Panc1 (cell line): ENCODE measurements at places on chromosomes 4 and X. TPM values are rescaled to one million over a fixed set of nuclear protein-coding genes. Genes with fewer than 3 reads are reported as not detected.

DNA sequence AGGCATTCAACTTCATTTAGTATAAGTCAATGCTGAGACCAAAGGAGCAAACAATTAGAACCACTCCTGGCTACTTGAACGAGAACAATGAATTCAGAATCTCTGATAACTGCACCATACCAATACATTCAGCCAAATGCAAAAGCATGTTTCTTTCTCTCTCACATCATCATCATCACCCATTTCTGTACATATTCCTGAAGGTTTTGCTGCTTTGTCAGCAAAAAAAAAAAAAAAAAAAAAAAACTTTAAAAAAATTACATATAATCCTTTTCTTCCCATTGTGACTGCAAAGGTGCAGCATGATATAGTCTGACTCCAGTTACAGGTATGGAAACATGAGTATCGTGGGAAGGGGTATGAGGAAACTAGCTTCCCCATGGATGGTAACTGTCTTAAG, 35.6 kb downstream of the FBXW7 start:
- H3K4me1 ChIP-seq = no peaks in the 10 kb centered on the region; the same call in 1 of the 2 replicates
- H3K36me3 ChIP-seq = no peaks in the 10 kb centered on the region
- H3K27ac ChIP-seq = no peak overlapping the region
- no peak for DNase-seq
- no peaks in the 10 kb centered on the region for H3K27me3 ChIP-seq

GRCh38 chrX:116172976-116173375, 2.4 kb downstream of the AGTR2 start:
- no peak overlapping the region for H3K27ac ChIP-seq
- no peaks in the 10 kb centered on the region for H3K27me3 ChIP-seq
- no peak overlapping the region for H3K4me3 ChIP-seq
- DNase-seq = no peak
- H3K4me1 ChIP-seq = no peaks in the 10 kb centered on the region

DNA sequence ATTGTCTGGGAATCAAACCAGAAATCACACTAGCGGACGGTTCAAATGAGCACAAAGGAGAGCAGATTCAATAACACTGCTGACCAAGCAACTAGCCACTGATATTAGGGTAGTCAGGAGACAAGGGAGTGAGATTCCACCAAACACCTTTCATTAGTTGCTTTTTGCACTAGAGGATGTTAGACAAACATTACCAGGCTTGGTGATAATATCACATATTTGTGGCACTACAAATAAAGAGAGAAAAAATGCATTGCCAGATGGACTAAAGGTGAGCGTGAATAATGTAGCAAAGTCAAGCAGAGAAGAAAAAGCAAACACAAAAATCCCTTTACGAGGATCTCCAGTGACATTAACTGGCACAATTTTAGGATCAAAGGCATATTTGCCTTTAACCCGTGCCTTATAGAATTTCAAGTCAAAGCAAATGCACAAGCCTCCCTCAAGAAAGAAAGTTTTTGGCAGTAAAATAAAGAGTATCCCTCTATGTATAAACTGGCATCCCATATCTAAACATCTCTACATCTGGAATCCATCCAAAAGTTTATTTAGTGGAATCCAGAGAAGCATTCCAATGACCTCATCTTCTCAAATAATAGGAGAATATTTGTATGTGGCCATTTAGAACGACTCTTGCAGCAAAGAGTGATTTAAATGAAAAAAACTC, 290.9 kb downstream of the KCTD8 start:
- DNase-seq = no peak
- H3K27ac ChIP-seq = no peak overlapping the region
- H3K4me3 ChIP-seq = no peak overlapping the region
- no peaks in the 10 kb centered on the region for H3K4me1 ChIP-seq
- no peaks in the 10 kb centered on the region for H3K27me3 ChIP-seq
- no peaks in the 10 kb centered on the region for H3K36me3 ChIP-seq

- H3K4me3 ChIP-seq = no peak overlapping the region
- H3K27ac ChIP-seq = no peak overlapping the region
These were observed 7.5 kb upstream of the PDLIM3 start for GRCh38 chr4:185542626-185543315.

The SMIM31 gene
- total RNA-seq = not detected

- no peak overlapping the region for H3K27ac ChIP-seq
- no peaks in the 10 kb centered on the region for H3K27me3 ChIP-seq
- no peaks in the 10 kb centered on the region for H3K36me3 ChIP-seq
- DNase-seq = no peak
These were observed 29.9 kb downstream of the C4orf51 start for GRCh38 chr4:145709843-145710242.

The BANK1 gene
- total RNA-seq = 3.3 TPM

- peaks cover 7% of the 10 kb centered on the region; the same call in 1 of the 2 replicates for H3K4me1 ChIP-seq
- no peak for DNase-seq
- H3K27ac ChIP-seq = peak overlapping the region; percentile 67
- no peaks in the 10 kb centered on the region for H3K27me3 ChIP-seq
These were observed 934 bp downstream of the ZNF41 start for GRCh38 chrX:47482065-47482511.

DNA sequence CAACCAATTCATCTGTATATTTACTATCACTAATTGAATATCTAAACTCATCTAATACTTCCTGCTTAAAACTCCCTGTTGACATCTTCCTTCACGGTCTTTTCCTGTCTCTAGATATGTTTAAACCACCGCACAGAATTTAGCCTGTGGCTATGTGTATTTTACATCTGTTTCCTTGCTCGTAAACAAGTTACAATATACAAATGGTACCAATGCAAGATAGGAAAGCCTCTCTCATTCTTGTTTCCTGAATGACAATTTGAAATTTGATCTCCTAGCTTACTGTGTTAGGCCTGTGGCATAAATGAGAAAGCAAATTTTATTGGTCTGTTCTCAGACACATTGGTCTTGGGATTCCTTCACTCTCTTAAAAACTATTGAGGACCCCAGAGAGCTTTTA, 89.7 kb upstream of the PCDH7 start:
- H3K27ac ChIP-seq = no peak overlapping the region
- no peak for DNase-seq
- H3K4me1 ChIP-seq = no peaks in the 10 kb centered on the region
- no peaks in the 10 kb centered on the region for H3K27me3 ChIP-seq
- no peaks in the 10 kb centered on the region for H3K36me3 ChIP-seq

DNA sequence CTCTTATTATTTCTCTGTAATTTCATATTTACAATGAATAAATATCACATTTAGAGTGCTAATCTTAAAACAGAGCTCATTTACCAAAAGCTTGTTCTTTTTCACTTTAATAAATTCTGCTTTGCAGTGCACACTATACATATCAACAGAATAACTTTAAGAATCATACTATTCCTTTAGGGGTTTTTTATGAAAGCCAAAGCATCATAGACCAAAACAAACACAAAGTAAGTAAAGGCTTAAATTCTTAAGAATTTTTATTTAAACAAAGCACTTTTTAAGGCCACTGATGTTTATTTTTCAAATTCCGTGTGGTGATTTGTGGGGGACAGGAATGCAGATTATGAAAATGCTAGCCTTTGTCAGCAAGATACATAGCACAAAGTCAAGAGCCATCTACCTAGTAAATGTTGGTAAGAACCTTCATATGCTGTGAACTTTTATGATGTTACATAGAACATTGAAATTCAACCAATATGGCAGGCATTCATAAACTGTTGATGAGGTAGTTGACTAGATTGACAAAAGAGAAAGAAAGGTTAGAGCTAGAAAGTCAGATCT, 17.8 kb downstream of the TIGD2 start:
- H3K36me3 ChIP-seq = no peaks in the 10 kb centered on the region
- DNase-seq = no peak
- no peaks in the 10 kb centered on the region for H3K4me1 ChIP-seq
- H3K4me3 ChIP-seq = no peak overlapping the region

DNA sequence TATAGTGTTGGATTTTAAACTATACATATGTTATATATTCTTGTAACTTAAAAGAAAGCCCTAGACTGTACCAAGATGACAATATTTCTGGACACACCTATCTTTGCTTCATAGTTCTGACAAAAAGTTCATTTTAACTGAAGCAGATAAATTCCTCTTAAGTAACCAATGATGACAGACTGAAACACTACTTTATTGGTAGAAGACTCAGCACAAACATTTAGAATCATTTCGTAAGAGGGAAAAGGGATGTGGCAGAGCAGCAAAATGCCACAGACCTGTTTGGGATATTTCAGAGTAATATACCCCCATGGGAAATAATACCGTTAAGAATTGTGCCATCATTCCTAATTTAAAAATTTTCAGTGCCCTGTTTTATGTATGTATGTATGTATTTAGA, 56.2 kb downstream of the APOO start:
- no peak overlapping the region for H3K4me3 ChIP-seq
- DNase-seq = no peak
- H3K4me1 ChIP-seq = no peaks in the 10 kb centered on the region
- no peak overlapping the region for H3K27ac ChIP-seq
- no peaks in the 10 kb centered on the region for H3K36me3 ChIP-seq

DNA sequence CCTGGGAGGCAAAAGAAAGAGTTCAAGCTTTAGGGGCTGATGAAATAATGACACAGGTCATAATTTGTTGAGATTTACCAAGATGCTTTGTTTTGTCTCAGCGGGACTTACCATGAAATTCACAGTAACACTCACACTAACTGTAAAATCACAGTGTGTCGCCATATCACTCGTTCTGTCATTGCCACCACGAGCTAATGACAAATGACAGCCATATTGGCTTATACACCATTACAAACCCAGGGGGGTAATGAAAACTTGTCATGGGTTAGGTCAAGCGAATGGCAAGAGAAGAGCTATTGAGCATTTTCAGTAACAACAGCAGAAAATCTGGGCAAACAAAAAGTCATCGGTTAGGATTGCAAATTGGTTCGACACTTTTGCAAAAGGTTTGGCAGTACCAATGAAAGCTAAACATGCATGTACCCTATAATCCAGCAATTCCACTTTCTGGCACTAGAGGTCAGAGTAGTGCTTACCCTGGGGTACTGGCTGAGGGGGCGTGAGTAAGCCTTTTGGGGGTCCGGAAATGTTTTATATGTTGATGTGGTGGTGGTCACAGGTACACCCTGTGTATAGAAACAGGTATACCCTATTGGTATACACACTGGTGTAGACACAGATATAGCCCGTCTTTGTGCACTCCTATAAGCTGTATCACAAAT, 83.9 kb upstream of the RAI2 start:
- no peaks in the 10 kb centered on the region for H3K4me1 ChIP-seq
- DNase-seq = peak; percentile 10
- no peak overlapping the region for H3K4me3 ChIP-seq

DNA sequence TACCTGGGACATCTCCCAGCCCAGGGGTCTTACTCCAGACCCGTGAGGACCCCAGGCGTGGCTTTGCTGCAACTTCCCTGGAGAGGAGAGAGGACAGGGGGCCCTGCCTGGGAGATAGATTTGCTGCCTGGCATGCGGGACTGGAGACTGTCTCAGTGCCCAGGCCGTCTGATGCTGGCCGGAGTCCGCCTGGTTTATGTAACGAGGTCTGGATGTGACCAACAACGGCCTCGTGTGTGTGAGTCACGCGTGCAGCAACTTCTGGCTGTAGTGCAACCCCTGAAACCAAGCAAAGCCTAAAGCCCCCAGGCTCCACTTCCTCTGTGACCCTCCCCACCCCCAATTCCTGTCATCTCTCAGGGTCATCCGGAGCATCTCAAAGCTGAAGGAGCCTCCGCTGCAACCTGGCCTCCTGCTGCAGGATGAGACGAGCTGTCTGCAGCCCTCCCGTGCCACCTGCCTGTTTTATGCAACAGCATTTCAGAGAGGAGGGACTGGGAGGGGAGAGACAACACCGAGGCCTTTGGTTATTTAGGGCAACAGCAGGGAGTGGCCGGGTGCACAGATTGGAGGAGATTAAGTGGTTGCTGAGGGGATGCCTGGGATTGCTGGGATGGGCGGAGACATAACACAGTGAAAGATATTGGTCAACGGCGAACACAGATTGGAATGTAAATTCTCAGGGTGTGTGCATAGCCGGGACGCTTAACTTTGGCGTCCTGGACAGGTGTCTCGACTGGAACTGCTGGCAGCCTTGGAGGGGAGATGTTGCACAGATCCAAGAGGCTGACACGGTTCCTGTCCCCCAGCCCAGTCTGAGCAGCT, 16.0 kb downstream of the XG start:
- no peak overlapping the region for H3K4me3 ChIP-seq
- no peaks in the 10 kb centered on the region for H3K36me3 ChIP-seq
- no peaks in the 10 kb centered on the region; the same call in 1 of the 2 replicates for H3K27me3 ChIP-seq
- H3K27ac ChIP-seq = no peak overlapping the region

GRCh38 chrX:125681058-125681457, 361.4 kb downstream of the TEX13C start:
- H3K4me1 ChIP-seq = no peaks in the 10 kb centered on the region
- H3K4me3 ChIP-seq = no peak overlapping the region

GRCh38 chrX:55135171-55135570, 46.4 kb downstream of the PAGE2 start:
- no peaks in the 10 kb centered on the region for H3K36me3 ChIP-seq
- no peak overlapping the region for H3K27ac ChIP-seq
- no peaks in the 10 kb centered on the region for H3K27me3 ChIP-seq
- peak; percentile 24 for DNase-seq
- H3K4me1 ChIP-seq = no peaks in the 10 kb centered on the region
- H3K4me3 ChIP-seq = no peak overlapping the region

The MTNR1A gene
- 0.23 TPM for total RNA-seq

DNA sequence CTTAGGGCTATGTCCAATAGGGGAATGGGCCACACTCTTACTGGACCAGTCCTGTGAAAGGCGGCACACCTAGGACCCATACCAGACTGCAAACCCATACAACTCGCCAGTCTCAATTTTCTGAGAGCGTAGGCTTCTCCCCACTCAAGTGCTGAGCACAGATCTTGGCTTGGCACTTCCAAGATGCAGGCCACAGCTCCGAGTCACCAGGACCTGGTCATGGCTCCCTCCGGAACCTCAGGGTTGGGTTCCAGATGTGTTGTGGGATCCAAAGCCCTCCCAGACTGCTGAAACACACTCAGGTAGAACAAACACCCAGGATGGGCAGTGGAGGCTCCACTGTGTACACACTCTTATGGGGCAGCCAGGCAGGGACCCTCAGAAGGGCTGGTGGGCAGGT, 103.3 kb downstream of the TMEM144 start:
- H3K4me1 ChIP-seq = no peaks in the 10 kb centered on the region
- no peak overlapping the region for H3K27ac ChIP-seq
- no peak overlapping the region for H3K4me3 ChIP-seq
- no peak for DNase-seq
- no peaks in the 10 kb centered on the region for H3K27me3 ChIP-seq

- H3K27me3 ChIP-seq = no peaks in the 10 kb centered on the region
- H3K4me1 ChIP-seq = no peaks in the 10 kb centered on the region
- H3K36me3 ChIP-seq = no peaks in the 10 kb centered on the region
- no peak for DNase-seq
- no peak overlapping the region for H3K4me3 ChIP-seq
- no peak overlapping the region for H3K27ac ChIP-seq
These were observed 16.9 kb downstream of the GLRA2 start for GRCh38 chrX:14546190-14546589.

- H3K36me3 ChIP-seq = peaks cover 5% of the 10 kb centered on the region
- no peaks in the 10 kb centered on the region for H3K4me1 ChIP-seq
- no peaks in the 10 kb centered on the region for H3K27me3 ChIP-seq
- H3K4me3 ChIP-seq = no peak overlapping the region
- DNase-seq = no peak
These were observed 65.3 kb downstream of the ANTXR2 start for GRCh38 chr4:80007745-80008149.
